ENCODE measurements at places on chromosomes 7 and 10.

- peak; percentile 64 for DNase-seq
These were observed 1.9 kb downstream of the TTYH3 start for GRCh38 chr7:2633538-2634266.

GRCh38 chr10:127386606-127387327, 162.3 kb upstream of the NPS start:
- no peak for DNase-seq

GRCh38 chr7:37817591-37817960, 30.8 kb upstream of the NME8 start:
- no peak for DNase-seq

GRCh38 chr10:70911386-70911785, 23.0 kb upstream of the PCBD1 start:
- no peak for DNase-seq

- no peak for DNase-seq
These were observed 39.9 kb upstream of the SMNDC1 start for GRCh38 chr10:110344622-110345021.

DNA sequence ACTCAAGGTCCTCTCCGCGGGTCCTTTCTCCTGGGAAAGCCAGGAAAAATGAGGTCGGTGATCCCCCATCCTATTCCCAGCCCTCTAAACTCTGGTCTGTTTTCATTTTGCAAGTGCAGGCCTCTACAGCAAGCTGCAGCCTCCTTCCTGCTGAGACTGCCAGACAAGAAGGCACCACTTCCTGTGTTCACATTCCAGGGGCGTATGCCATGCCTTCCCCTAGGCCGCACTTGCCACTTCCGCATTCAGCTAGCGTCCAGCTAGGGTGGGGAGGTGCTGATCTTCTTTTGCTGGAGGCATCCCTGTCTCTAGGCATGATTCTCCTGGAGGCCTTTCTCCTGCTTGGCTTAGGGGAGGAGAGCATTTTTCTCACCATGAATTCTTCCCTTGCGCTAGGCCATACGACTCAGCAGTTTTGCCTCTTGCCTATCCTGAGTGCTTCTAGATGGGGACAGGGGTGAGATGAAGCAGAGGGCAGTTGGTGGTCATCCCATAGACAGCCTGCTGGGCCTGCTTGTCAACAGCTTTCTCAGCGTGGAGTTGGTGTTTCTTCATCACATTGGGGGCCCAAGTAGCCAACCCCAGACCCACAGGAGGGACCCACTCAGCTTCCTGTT, 328.9 kb downstream of the RPS24 start:
- DNase-seq, result no peak

DNA sequence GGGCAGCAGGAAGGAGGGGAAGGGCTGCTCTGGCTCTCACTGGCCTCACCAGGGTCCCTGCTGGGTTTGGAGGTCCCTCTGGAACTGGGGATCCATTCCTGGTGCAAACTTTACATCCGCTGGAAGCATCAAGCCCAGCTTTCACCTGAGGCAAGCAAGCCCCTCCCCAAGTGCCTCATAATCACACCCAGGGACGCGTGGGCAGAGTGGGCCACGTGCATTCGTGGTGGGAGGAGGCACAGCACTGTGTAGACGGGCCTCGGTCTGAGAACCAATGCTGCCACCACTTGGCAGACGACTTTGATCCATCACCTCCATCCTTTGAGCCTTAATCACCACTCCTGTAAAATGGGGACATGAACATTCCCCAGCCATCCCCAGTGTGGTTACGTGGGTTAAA, 74.1 kb downstream of the VWA2 start:
- no peak for DNase-seq

- no peak for DNase-seq
These were observed 5.7 kb upstream of the CXCL12 start for GRCh38 chr10:44390585-44391072.

GRCh38 chr7:40382145-40382544, 247.3 kb downstream of the SUGCT start:
- DNase-seq, result no peak

GRCh38 chr10:120429395-120429794, 27.6 kb upstream of the PLPP4 start:
- no peak for DNase-seq

- no peak for DNase-seq
These were observed 35.5 kb upstream of the FOXL3 start for GRCh38 chr7:254337-255037.

DNA sequence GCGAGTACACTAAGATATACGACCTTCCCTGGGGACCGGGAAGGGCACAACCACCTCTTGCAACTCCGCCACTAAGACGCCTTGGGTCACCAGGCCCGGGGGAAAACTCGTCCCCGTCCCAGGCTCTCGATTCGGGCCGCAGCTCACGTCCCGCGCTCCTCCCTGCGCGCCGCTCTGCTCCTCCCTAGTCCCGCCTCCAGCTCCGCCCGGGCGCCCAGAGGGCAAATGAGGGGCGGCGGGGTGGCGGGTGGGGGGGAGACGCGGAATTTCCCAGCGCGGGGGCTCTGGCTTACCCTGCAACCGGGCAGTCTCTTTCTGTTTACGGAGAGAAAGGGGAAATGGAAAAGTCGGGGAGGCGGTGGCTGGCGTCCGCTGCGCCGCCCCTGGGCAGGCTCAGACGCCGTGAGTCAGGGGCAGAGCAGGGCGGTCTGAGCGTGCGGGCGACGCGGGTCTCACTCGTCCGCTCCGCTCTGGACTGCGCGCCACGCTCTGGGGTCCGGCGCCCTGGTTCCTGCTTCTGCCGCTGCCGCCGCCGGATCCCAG, at the start of gene MAP3K8:
Gene MAP3K8 (plus strand): TSS at position 455 of the 543 bp plus-strand sequence. CDS start 4,755 bp downstream, outside the sequence.
- peak; percentile 94 for DNase-seq

DNA sequence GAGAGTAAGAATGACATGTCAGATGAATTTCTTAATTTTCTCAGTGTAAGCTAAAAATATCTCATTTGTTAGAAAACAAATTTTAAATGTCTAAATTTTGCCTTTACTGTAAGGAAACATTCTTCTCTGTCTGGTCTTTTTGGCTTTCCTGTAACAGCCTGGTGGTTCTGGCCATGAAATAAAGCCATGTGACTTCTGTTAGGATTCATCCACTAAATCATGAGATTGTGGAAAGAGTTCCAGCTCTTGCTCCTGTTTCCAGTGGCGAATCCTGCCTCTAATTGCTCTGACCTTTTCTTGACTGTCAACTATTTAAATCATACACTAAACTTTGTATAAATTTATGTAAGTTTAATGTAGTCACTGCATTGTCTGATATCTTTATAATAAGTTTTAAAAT, 398.5 kb upstream of the AKR1E2 start:
- no peak for DNase-seq

DNA sequence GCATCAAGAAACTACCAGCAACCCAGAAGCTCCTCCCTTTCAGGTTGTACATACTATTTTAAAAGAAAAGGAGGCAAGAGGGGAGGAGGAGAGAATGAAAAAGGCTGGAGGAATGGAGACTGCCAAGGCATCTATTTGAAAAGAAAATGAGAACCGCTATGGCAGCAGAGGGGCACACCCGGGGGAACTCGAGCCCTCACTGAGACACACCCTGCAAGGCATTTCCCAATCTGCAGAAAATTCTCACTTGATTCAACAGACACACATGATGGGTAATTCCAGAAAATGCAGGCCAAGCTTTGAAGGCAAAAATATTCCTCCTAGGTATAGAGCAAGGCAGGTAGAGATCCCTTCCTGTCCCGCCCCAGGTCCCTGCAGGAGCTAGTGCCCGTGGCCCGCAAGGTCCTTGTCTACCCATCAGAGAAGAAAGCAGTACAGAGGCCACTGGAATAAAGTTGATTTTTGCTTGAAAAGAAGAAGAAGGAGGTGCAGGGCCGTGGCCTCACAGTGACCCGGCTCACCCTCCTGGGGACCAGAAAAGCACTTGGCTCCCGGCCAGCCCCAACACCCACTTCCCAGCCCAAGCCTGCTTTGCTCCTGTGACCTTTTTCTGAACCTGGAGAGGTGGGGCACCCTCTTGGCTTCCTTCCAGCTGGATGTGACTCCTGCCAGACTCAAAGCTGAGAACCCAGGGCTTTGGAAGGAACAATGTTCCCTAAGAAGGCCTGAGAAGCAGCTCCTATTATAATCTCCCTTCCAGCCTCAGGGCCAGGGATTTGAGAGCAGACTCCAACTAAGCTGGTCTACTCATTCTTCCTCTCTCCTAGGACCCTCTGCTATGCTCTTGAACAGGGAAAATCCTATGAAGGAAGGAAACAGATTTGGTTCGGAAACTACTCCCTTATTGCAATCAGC, 6.2 kb upstream of the PIK3CG start:
- DNase-seq, result peak; percentile 40

- no peak for DNase-seq
These were observed 44.2 kb downstream of the CTBP2 start for GRCh38 chr10:125116041-125116649.

- no peak for DNase-seq
These were observed 1.8 kb upstream of the NUB1 start for GRCh38 chr7:151339651-151340382.

DNA sequence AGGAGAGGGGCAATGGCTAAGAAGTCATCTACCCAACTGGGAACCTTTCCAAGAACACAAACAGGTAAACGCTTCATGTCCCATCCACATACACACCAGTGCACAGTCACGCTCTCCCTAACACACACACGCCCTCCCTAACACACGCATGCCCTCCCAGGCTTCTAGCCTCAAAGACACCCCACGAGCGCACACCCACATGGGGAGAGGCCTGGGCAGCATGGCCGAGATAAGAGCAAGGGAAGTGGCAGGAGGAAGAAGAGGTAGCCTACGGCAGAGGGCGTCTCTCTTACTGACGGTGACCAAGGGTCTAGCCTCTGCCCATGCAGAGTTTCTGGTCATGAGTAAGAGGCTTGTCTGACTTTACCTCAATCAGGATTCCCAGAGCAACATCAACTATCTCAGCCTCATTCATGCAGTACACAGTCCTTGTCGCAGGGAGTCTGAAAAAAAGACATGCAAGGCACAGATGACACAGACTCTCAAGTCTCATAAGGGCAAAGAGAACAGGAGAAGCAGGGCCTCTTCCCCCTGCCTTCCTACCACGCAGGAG, 3.1 kb downstream of the CYREN start:
- no peak for DNase-seq

DNA sequence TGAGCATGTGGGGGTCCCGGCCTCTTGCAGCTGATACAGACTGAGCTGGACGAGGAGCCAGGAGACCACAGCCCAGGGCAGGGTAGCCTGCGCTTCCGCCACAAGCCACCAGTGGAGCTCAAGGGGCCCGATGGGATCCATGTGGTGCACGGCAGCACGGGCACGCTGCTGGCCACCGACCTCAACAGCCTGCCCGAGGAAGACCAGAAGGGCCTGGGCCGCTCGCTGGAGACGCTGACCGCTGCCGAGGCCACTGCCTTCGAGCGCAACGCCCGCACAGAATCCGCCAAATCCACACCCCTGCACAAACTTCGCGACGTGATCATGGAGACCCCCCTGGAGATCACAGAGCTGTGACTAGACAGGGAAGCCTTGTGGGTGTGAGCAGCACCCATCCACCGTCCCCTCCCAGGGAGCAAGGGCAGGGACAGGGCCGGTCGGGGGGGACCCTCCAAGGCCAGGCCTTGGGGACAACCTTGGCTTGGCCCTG, 36.1 kb downstream of the PSAP start:
- no peak for DNase-seq

DNA sequence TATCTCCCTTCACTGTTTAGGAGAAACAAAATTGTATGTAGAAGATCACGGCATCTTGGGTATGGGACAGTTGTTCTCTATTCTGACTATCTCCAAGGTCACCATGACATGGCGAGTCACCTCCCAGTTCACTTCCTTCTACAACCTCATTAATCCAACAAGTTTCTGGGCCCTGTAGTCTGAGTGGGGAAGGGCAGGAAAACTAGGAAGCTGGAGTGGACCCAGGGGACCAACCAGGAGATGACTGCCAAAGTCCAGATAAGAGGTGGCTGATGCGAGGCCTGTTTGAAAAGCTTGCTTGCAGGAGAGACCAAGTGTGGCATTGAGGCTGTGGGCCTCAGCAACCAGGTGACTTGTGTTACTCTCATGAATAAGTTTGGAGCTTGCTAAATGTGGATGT, 584.9 kb downstream of the TNS3 start:
- DNase-seq, result no peak

GRCh38 chr10:126229686-126230085, 158.6 kb downstream of the ADAM12 start:
- no peak for DNase-seq

GRCh38 chr7:68006619-68007018, 1010.0 kb downstream of the TYW1 start:
- no peak for DNase-seq

DNA sequence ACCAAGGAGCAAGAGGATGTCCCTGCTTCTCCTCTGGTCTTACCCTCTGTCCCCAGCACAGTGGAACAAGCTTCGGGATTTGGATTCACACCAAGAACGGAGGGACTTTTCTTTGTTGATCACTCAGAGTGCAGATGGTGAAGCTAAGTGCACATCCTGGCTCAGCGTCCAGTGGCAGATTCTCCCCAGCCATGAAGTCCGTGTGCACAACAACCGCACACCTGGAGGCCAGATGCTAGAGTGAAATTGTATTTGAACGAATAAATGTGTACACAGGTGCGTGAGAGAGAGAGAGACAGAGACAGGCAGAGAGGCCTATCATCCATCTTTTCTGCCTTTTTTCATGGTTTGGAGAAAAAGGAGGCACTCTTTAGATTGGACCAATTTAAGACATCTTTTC, 31.5 kb downstream of the ASB13 start:
- no peak for DNase-seq

DNA sequence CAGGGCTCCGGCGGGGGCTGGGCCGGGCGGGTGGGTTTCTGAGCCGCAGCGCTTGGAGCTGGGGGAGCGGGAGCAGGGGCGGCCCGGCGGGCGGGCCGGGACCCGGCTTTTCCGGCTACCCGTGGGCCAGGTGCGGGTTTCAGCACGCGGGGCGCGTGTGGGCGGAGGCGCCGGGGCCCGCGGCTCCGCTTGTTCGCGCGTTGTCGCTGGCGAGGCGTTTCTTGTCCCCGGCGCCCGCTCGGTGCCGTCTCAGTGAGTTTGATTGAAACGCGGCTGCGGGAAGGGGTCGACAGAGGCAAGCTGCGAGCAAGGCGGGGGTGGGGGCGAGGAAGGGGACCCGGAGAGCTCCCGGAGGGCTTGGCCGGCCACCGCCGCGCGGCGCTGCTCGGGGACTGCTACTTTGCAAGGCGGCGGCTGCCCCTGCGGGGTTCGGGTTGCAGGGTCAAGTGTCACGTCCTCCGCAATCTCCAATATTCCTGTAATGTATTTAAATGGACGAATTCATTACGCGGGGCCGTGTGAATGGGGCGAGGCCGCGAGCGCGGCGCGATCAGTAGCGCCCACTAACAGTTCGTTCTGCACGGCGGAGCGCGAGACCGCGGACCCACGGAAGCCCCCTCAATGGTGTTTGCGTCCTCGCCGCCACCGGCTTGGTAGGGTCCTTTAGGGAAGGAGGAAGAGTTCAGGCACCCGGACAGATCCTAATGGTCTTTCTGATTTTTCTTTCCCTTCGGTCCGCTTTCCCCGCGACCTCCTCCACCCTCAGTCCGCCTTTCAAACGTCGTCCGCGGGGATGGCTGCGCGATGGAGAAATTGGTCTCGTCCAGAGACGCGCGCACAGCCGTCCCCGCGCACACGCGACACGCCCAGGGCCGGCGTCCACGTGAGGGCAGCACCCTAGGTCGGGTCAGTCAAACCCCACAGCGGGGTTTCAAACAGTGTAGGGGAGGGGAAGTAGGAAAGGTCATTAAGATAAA, 76.9 kb downstream of the INSIG1 start:
- DNase-seq, result no peak

- DNase-seq, result no peak
These were observed 346.0 kb downstream of the PHF14 start for GRCh38 chr7:11319491-11320274.

Data from stimulated activated effector memory CD8-positive, alpha-beta T cell treated with anti-CD3 and anti-CD28 coated beads, Interleukin-12 subunit alpha, Interleukin-12 subunit beta, amount 100 ng/mL, for 72 hours (primary cell).